ENCODE measurements at places on chromosomes 3 and 15.
A peak's percentile ranks its signal among the peaks of the same experiment; 100 is the strongest.

DNA sequence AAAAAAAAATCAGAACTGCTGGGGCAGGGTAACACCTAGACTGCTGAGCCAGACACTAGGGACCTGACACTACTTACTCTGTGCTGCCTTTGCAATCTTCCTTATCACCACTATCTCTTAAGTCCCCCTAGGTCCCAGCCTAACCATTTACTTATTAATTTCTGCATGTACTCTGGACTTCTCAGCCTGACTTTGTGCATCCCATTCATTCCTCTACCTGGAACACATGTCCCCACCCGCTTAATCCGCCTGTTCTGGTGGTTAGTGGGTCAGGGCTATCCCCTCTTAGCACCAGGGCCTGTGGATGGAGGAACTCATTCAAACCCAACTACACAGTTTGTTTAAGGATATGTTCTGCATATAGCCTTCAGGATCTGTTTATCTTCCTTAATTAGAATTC is 5.0 kb upstream of the CACNA1D start:
- DNase-seq = no peak

DNA sequence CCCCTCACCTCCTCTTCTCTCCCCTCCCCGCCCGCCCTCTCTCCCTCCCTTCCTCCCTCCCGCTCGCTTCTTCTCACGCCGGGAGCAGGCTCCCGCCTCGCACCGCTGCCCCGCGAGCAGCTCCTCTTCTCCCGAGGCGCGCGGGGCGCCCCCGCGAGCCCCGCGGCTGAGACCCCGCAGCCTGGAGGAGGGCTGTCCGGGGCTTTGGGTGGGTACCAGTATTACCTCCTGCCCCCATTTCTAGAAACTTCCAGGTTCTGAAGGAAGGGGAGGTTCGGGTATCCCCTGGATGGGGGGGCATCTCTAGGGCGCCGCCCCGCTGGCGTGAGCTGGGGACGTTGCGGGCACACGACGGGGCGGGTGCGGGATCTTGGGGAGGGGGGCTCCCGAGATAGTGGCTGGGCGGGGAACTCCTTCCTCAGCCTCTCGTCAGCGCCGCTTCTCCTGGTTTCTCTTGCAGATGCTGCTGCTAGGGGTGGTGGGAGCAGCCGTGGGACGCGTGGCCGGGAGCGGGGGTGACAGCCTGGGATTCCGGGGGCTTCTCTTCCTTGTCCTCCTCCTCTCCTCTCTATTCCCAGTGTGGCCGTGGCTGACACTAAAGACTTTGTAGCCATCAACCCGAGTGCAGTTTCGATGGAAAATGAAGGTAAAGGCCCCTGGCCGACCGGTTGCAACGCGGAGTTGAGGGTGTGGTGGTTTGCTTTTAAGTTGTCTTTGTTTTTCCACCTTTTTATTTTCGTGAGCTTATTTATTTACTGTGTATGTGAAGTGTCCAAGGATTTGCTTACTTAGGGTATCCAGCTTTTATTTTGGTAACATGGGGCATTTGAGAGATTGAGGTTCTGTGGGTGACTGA is 474 bp downstream of the ATP2C1 start:
- DNase-seq = peak; percentile 58

GRCh38 chr3:60010781-60011180 is 961.0 kb upstream of the CFAP20DC start:
- no peak for DNase-seq

DNA sequence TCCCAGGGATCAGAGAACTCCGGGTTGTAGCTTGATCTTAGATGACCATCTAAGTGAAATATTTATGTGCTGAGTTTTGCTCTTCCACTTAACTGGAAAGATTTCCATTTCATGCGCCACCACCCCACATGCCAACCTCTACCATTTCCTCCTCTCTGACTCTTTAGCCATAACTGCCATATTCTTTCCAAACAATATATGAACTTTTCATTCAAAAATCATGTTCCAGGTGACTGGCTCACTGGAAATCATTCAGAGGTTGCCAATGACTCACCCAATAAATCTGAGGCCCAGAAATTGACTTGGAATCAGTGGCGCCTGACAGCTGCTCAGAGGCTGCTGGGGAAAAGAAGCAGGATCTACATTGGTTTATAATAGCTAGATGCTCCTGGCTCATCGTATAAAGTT is 31.6 kb upstream of the FAM174B start:
- no peak for DNase-seq

DNA sequence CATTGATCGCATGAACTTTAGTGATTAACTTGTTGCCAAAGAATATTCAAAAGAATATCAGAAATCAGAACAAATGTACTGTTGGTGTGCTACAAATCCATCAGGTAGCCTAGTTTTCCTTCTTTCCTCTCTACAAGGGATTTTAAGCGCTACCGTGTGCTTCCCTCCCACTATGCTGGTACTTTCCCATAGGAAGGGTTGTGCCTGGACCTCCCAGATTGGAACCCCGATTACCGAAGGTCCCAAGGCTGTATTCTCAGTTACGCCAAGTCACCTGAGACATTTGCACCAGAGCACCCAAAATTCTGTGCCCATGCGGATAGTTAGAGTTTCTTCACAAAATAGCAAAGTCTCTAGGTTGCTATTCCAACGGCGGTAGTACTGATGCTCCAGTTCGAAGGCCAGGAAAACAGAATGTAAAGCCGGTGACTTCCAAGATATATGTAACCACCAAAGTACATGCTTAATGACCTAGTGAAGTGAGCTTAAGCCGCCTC is 23.4 kb upstream of the GATM start:
- DNase-seq = no peak

- DNase-seq = peak; percentile 18
These were observed 3.6 kb downstream of the CTNNB1 start for GRCh38 chr3:41202834-41203345.
